ENCODE measurements at places on chromosomes 2 and 18. TPM values are rescaled to one million over a fixed set of nuclear protein-coding genes. Genes with fewer than 3 reads are reported as not detected.

Gene NAT8
- not detected for total RNA-seq

Gene KCTD18
- 33.7 TPM for total RNA-seq

Gene KCNS3
- 1.0 TPM for total RNA-seq

Gene CFC1
- total RNA-seq = not detected

Gene MROH2A
- total RNA-seq = not detected

Gene LYG2
- not detected for total RNA-seq

Gene ACAA2
- total RNA-seq = 57.6 TPM

Gene ASB18
- not detected for total RNA-seq

Gene CRYBA2
- not detected for total RNA-seq

Gene ONECUT2
- total RNA-seq = under 0.01 TPM

Gene SLC8A1
- 80.3 TPM for total RNA-seq

Gene C2orf68
- total RNA-seq = 20.5 TPM

Gene SERPINB3
- total RNA-seq = not detected

Gene MATN3
- 1.9 TPM for total RNA-seq
